Hematopoietic multipotent progenitor cell treated with erythropoietin and hydrocortisone succinate and interleukin-3 and kit ligand, for 6 days (in vitro differentiated cells): ENCODE measurements at places on chromosomes 2 and 18.

DNA sequence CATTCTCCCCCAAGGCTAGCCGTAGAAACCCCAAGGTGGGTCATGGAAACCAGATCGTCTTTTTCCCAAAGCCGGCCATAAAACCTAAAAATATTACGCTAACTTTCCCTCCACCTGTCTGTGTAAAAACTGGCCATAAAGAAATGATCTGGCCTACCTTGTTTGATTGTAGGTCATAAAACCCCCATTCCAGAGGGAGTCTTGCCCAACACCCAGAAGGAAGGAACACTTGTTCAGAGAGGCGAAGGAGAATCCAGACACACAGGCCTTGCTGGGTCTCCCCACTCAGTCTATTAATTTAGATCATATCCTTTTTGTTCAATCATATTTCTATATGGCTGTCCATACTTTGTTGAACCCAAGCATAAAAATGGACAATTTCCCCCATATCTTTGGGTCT, 344.7 kb downstream of the HRH4 start:
- no peak for DNase-seq

DNA sequence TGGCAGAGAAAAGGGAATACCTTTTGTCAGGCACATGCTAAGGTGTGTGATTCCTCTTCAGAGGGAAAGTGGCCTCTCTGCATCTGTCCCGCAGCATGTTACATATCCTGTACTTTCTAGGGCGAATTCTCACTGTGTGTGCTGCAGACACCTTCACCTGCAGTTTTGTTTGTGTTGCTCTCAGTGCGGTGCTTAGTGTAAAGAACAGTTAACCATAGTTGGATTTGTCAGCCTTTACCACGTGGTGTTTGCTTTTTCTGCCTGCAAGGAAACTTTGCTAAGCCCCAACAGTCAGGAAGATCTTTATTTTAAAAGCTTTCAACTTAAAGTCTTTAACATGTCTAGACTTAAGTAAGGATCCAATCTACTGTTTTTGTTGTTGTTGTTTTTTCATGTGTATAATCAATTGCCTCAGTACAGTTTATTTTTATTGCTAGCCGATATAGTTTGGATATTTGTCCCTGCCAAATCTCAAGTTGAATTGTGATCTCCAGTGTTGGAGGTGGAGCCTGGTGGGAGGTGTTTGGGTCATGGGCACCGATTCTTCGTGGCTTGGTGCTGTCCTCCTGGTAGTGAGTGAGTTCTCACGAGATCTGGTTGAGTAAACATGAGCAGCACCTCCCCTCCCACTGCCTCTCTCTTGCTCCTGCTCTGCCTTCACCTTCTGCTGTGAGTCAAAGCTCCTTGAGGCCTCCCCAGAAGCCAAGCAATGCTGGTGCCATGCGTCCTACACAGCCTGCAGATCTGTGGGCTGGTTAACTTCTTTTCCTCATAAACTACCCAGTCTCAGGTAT, 90.6 kb downstream of the SNTG2 start:
- no peak for DNase-seq

DNA sequence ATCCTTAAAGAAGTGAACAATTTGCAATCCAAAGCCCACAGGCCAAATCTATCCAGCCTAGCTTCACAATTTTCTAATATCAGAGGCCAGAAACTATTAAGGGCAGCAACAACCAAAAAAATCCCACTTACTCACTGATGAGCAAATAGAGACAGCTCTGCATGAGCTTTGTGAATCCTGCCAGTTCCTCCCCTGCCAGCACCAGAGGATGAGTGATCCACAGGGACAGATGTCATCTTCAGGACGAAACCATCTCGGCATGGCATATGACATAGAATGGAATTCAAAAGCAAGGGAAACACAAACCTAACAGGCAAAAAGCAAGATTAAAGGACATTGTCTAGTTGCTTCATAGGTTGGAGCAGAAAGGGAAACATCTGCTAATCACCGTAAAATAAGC, 2.2 kb upstream of the DSC2 start:
- no peak for DNase-seq

- peak; percentile 92 for DNase-seq
Measured at GRCh38 chr18:48022531-48023329, 92.3 kb upstream of the SMAD2 start.

GRCh38 chr18:45850021-45850420, 24.5 kb downstream of the SIGLEC15 start:
- peak; percentile 27 for DNase-seq

GRCh38 chr2:99634234-99634633, 144.4 kb upstream of the REV1 start:
- no peak for DNase-seq

DNA sequence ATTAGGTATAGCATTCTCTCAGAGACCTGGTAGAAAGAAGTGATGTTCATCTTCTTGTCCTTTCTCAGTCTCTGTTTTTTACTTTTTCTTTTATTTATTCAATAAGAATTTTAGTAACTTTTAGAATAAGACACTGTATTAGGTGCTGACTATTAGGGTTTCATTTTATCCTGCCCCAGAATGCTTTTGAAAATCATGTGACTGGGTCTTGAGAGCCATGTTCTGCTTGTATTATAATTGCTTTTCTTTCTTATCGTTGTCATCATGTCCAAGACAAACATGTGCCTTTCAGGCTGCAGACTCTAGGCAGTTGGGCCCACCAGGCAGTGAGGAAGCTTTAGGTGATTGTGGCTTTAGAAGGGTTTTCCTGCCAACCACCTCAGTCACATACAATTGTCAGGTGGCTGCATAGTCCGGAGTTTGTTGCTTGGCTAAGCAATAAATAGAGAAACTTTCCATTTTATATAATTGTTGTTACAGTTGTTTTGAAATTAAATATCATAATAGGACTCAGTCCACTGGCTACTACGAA, 15.1 kb downstream of the GRHL1 start:
- no peak for DNase-seq

GRCh38 chr2:237435844-237436587, 22.1 kb upstream of the COL6A3 start:
- DNase-seq = no peak

DNA sequence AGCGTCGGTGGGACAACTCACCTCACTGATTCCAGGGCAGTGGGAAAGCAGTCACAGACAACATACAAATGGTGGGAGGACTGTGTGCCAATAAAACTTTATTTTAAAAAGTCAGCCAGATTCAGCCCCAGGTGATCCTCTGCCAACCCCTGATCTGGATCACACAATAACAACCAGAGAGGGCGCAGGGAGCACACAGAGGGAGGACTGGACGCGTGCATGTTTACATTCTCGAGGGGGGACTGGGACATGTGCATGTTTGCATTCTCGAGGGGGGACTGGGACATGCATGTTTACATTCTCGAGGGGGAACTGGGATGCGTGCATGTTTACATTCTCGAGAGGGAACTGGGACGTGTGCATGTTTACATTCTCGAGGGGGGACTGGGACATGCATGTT, 209.5 kb downstream of the NDUFA10 start:
- no peak for DNase-seq

DNA sequence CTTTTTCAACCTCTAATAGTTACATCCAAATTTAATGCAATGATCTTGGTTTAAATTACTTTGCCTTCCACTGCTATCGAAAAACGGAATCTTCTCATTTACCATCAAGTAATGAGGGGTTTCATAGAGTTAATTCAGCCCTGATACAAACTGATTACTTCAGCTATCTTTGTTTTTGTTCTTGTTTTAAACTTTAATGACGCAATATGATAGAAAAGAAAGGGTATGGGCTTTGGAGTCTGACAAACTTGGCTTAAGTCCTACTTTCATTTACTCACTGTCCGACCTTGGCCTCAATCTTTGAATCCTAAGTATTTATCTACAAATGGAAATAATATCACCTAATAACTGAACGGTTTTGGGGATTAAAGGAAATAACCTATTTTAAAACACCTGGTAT, 16.1 kb downstream of the ADAM17 start:
- DNase-seq = no peak

- no peak for DNase-seq
Measured at GRCh38 chr2:48991415-48992131, 162.7 kb downstream of the FSHR start.

GRCh38 chr2:6773007-6773693, 92.6 kb downstream of the CMPK2 start:
- DNase-seq = peak; percentile 69

- DNase-seq = no peak
Measured at GRCh38 chr2:168311261-168311910, 64.0 kb upstream of the STK39 start.

DNA sequence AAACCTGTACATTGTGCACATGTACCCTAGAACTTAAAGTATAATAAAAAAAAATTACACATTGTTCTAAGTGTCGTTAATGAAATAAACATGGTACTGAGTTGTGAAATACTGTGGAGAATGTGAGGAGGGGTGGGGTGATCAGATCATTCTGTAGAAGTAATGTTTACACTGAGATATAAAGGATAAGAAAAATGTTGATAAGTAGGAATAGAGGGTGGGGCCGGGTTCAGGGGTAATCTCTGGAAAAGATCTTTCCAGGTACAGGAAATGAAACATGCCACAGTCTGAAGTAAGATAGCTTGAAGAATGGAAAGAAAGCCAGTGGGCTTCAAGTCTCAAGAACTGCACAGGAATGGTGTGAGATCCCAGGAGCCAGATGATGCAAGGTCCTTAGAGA, 1482.4 kb downstream of the LRP1B start:
- no peak for DNase-seq

DNA sequence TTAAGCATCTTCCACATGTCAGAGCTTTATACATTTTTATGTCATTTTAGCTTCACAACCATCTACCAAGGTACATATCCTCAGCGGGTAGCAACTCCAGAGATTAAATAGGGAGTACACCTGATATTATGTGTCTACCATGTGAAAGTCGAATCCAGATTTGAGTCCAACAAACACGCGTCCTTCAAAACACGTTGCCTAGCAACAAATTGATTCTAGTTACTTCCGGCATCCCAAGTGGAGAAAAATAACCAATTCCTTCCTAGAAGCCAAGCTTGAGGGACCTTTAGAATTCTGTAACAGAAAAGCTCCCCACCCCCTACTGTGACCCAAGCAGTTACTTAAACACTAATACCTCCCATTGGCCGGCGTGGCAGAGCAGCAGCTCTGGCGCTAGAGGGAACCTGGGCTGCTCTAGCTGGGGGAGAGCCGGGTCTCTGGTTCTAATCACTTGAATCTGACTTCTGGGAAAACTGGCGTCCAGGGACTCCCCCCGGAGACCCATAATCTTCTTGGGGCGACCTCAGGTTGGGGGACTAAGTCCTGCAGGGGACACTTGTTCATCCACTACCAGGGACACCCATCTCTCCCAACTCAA, at the start of gene ERICH2:
TSS of gene ERICH2 (plus strand) at position 371 of the 598 bp plus-strand sequence. CDS start 304 bp downstream, outside the sequence.
- DNase-seq = peak; percentile 81

DNA sequence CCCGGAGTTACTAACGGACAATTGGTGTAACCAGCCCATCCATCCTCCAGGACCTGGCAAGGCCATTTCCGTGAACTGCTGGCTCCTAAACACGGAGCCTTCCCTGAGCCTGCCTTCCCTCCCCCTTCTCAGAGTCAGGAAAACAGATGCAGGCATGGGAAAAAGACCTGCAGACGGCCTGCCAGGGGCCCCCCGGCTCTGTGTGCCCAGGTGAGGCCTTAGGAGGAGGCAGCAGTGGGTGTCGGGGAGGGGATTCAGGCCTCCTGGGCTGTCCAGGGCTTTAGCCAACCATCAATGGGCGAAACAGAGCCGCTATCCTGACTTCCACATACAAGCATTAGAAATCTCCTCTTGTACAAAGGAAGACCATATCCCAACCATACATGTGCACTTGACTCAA, 68.3 kb upstream of the BOD1L2 start:
- DNase-seq = no peak

DNA sequence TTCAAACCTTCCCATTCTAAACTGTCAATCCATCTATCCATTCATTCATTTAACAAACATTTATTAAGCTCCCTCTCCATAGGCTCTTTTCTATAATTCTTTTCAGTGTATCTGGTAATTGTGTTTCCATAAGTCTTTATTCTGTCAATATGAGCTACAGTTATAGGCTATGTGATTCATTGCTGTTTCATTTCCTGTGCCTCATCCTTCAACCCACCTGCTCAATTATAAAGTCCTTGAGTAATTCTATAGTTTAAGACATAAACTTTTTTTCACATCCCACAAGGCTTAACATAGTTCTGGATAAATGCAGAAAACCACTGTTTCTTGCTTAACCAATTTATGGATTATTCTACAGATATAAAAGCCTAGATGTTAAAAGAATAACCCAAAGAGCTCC, 84.2 kb upstream of the PIK3C3 start:
- DNase-seq = no peak

DNA sequence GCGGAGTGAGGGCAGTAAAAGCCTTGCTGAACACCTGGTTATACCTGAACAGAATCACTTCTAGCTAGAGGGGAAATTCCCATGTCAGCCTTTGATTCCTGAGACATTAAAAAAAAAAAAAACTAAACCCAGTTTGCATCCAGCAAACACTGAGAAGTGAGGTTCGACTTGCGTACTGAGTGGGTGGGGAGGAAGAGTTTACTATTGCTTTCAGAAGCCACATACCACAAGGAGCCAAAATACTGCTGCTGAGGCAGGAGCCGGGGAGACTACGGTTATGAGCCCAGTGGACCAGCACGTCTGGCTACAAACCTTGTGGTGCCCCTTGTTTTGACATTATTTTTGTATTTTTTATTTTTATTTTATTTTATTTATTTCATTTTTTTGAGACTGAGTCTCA, 2.7 kb downstream of the COLEC11 start:
- DNase-seq = peak; percentile 0

- DNase-seq = no peak
Measured at GRCh38 chr18:3472681-3473544, 22.9 kb downstream of the TGIF1 start.

DNA sequence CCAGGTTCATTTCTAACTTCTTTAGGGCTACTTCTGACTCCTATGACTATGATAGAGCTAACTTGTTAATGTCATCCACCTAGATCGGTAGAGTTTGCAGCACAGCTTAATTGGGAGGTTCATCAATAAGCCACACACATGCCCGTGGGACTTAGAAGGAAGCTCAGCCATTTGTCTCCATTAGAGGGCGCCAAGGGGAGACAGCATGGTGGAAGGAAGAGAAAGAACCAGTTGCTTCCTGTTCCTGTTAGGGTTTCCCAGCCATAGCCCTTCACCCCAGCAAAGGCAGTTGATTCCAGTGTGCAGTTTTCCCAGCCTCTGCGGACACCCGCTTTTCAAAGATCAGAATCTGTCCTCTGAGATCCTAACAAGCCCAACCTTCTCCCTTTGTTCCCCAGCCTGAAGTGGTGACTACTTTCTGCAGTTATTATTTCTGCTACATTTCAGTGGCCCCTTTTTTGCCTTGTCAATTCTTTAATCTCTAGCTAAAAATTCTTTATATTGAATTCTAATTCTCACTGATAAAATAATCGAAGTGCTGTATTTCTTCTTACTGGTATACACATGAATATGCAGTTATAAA, 30.3 kb downstream of the MAIP1 start:
- DNase-seq = peak; percentile 86

DNA sequence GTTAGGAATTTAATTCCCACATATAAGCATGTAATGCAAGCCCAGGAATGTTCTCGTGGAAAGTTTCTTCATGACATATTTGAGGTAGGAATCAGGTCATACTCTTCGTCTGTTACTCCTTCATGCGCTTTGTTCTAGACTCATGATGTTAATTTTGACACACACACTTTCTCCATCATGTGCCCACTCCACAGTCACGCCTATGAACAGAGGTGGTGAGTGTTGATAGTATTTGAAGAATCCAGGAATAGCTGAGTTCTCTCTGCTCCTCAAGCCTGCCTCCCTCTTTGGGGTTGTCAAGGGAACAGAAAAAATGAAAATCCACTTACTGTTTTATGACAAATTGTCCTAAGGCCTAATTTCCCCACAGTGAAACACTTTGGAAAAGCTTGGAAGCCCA, 117.3 kb upstream of the SERPINE2 start:
- no peak for DNase-seq
